AG04450 (cell line): ENCODE measurements at places on chromosomes 16 and 17. TPM values are rescaled to one million over a fixed set of nuclear protein-coding genes. Genes with fewer than 3 reads are reported as not detected.

CACNG3 gene
- not detected in 2 replicates for polyA plus RNA-seq

COL1A1 gene
- 1,356 and 3,120 TPM in 2 replicates for polyA plus RNA-seq

NOTUM gene
- 0.04 TPM in 1 of 2 replicates, not detected in the other for polyA plus RNA-seq

SLC9A5 gene
- 2.4 and 3.1 TPM in 2 replicates for polyA plus RNA-seq

SLC5A11 gene
- not detected in 2 replicates for polyA plus RNA-seq

PRSS8 gene
- not detected in 2 replicates for polyA plus RNA-seq
